ENCODE measurements at places on chromosomes 13 and 19.

- no peak for DNase-seq
These were observed 30.4 kb upstream of the TIMM44 start for GRCh38 chr19:7973883-7974282.

DNA sequence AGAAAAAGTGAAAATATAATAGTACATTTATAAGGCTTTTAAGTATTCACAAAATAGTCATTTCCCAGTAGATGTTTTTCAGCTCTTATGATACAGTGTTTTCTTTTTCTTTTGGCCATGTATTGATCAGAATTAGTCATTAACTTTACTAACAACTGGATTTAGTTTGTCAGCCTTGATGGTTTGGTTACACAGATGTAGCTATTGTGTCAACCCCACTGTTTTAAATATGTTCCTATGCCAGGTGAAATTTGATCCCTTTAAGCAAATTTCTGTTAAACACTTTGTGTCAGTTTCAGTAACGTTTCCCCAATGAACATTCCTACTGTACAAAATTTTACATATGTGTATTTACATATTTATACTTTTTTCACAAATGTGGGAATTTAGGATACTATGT lies 261.5 kb upstream of the STARD13 start:
- DNase-seq = no peak

DNA sequence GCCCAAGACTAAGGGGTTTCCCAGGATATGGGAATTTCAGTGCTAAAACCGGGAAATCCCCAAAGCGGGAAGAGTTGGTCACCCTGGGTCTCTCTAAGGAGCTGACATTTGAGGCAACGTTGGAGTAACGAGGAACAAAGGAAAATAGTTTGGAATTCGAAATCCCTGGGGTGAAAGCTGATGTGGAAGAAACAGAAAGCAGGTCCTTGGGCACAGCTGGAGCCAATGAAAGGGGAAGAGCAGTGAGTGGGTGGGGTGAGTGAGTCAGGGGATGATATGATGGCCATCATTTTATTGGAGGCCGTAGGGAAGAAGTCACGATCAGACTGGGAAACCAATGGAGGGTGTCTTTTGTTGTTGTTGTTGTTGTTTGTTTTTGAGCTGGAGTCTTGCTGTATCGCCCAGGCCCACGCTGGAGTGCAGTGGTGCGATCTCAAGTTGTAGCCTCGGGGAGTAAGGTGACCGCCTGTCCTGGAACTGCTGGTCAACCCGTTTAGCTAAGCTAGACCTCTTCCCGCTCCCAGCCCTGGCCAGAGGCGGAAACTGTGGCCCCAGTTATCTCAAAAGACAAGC lies 3.4 kb upstream of the RFX2 start:
- no peak for DNase-seq

GRCh38 chr19:29271911-29272310 lies 59.0 kb upstream of the UQCRFS1 start:
- no peak for DNase-seq

GRCh38 chr19:6987850-6988249 lies 33.4 kb downstream of the MBD3L2B start:
- DNase-seq = no peak

GRCh38 chr13:33168321-33168960 lies 117.1 kb downstream of the STARD13 start:
- peak; percentile 48 for DNase-seq

DNA sequence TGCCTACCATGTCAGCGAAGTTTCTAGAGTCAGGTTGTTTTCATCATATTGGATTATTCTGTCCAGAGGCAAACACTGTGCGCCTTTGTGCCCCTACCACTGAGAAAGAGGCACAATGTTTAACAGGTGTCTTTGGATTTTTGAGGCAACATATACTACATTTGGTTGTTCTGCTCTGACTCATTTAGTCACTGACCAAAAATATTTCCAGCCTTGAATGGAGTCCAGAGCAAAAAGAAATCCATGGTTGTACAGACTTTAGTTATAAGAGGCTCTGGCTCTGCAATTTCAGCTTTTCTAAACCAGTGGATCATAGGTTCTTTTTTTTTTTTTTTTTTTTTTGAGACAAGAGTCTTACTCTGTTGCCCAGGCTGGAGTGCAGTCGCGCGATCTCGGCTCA lies 35.7 kb downstream of the LACC1 start:
- DNase-seq = peak; percentile 26

- no peak for DNase-seq
These were observed 227.8 kb upstream of the MIR17HG start for GRCh38 chr13:91119643-91120042.

DNA sequence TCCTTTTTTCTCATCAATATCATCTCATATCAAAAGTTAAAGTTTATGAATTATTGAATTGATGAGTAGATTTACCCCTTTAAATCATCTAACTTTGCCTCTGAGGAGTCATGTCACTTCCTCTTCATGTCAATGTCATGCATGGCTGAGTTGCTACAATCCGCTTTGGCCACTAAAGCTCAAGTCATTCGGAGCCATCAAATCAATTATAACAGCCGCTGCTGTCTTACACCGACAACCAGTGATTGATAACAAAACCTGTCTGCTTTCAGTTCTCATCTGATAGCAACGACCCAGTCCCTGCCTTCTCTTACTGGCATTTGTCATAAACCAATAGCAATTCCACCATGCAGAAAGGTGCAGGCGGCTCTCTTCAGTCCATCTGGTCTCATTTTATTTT lies 429.3 kb downstream of the DIAPH3 start:
- no peak for DNase-seq

- DNase-seq = no peak
These were observed at the start of gene CEACAM18 for GRCh38 chr19:51478381-51479234. CEACAM18 (plus strand) TSS chr19:51478539.

DNA sequence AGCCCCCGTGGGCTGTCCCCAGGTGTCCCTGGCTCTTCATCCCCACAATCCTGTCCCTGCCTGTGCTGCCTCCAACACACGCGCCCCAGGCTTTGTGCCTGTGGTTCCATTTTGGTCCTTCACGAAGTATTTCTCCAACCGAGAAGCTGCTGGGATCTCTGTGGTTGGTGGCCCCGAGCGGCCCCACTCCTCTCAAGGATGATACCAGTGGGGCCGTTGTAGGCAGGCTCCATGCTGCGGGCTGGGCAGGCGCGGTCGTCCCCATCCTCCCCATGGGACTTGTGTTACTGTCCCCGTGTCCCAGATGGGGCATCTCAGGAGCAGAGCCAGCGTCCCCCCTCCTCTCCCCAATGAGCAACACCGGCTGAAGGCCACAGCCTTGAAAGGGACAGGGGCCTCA lies 3.7 kb upstream of the ZNF554 start:
- DNase-seq = no peak

- DNase-seq = no peak
These were observed 11.3 kb downstream of the IQCN start for GRCh38 chr19:18262917-18263316.

GRCh38 chr13:101773062-101773461 lies 320.6 kb downstream of the ITGBL1 start:
- peak; percentile 3 for DNase-seq

DNA sequence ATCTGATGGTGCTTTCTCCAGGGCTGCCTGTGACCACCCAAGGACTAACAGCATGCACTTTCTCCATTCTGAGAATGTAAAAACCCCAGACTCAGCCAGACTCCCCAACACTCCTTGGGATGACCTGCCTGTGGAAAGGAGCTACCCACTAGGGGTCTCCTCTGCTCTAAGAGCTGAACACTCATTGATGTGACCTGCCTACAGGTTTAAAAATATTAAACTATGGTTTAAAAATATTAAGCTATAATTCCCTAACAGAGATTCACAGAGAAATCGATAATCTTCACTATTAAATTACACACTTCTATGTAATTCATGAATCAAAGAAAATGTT lies 696.2 kb upstream of the SLITRK5 start:
- no peak for DNase-seq

- no peak for DNase-seq
These were observed 22.0 kb downstream of the MISP start for GRCh38 chr19:772730-773436.

DNA sequence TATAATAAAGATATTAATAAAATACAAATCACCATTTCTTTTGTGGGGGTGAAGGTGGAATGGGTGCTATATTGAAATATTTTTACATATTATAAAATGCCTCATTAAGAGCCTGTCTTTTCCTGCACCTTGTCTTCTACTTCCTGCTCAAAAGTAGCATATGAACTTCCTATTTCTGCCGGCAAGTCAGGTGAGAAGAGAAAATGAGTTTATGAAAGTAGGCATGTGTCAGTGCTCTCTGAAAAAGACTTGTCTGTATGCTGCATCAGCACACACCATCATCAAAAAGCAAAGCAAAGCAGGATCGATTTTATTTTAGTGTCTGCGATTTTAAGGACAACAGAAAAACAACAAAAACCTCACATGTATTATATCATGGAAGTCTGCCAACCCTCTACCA lies 114.2 kb downstream of the RAP2A start:
- DNase-seq = no peak

DNA sequence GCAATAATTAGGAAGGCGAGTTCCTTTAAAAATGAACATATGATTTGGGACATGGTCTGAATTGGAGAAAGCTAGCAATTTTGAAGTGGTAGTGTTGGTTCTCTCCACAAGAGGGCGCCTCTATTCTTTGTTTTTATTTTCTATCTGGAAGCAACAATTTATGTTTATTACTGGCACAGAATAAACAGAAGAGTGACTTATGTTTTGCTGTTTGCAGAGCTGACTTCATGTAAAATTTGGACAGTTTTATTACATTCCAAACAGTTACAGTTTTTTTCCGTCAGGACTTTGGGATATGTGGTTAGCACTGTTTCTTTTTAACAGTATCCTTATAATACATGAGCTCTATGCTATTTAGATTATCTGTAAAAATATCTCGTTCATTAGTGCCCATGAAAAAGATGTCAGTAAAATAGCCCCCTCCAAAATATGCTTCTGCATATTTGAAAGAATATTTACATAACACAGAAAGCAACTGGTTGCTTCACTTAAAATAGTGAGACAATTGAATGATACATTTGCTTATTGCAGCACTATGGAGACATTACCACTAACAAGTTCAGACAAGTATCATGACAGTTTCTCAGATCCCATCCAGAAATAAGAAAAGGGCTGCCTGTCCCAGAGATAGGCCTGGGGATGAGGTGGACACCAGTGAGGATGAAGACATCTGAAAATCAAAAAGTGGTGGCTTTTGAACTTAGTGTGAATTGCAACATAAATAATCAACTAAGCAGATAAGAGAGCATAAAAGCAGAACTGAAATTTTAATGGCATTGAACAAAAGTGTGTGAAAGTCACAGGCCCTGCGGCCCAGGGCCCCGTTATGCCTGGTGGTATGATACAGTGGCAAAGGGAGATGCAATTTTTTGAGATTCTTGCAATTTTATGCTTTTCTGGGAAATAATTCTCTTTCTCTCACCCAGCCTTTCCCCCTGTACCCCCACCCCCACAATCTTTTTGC lies 32.3 kb upstream of the FGF9 start:
- peak; percentile 16 for DNase-seq

- no peak for DNase-seq
These were observed 39.1 kb upstream of the SLC7A9 start for GRCh38 chr19:32908641-32909190.

- no peak for DNase-seq
These were observed 5.3 kb downstream of the FAM187B start for GRCh38 chr19:35223084-35223790.

Data from EH (cell line).